Spleen (tissue), 13 donors: ENCODE measurements at places on chromosomes 6 and 20. TPM values are rescaled to one million over a fixed set of nuclear protein-coding genes. Genes with fewer than 3 reads are reported as not detected.

The DPPA5 gene
- total RNA-seq = not detected

The SMIM13 gene
- 5.8 TPM for total RNA-seq

The RAET1L gene
- total RNA-seq = not detected

The CLDN20 gene
- total RNA-seq = not detected

The LY6G6D gene
- total RNA-seq = not detected

The NEDD9 gene
- 110 TPM for total RNA-seq
